ENCODE measurements at places on chromosomes 4 and X. TPM values are rescaled to one million over a fixed set of nuclear protein-coding genes. Genes with fewer than 3 reads are reported as not detected.
A peak's percentile ranks its signal among the peaks of the same experiment; 100 is the strongest.

DNA sequence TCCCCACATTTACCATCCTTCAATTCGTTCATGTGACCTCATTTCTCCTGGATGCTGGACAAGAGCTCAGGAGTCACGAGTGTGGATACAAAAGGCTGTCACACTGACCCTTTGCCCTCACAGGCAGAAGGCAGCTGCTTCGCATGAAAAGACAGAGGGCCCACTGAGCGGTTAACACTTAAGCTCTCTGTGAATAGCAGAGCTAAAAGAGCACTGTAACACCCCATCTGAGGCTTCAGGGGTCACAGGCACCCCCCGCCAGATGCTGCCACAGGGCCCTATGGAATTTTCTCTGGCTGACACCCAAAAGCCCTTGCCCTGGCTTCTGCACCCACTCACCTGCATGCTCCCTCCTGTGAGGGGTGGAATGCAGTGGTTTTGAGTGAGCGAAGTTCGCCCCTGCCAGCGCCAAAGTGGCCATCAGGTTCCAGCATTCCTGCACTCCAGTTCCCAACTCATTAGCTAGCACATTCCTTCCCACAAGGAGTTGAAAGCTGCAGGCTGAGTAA lies 360.9 kb downstream of the PPP3CA start:
- DNase-seq: no peak

DNA sequence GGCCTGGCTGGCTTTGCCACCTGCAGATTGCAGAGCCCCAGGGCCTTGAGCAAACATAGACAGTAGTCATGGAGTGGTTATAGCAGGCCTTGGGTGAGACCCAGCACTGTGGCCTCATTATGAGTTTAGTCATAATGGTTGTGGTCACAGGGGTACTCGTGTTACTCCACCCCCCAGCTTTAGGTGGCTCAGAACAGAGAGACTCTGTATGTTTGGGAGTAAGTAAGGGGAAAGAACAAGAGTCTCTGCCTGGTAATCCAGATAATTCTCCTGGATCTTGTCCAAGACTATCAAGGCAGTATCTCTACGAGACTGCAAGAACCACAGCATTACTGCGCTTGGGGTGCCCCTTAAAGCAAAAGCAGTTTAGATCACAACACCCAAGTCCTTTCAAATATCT lies 62.3 kb upstream of the SCRG1 start:
- DNase-seq: no peak

- DNase-seq: no peak
Observed at GRCh38 chrX:14997271-14997670, 124.0 kb downstream of the MOSPD2 start.

GRCh38 chr4:56229947-56230346 lies 157.3 kb downstream of the AASDH start:
- no peak for DNase-seq

GRCh38 chrX:25519258-25519657 lies 503.5 kb upstream of the ARX start:
- DNase-seq: no peak

DNA sequence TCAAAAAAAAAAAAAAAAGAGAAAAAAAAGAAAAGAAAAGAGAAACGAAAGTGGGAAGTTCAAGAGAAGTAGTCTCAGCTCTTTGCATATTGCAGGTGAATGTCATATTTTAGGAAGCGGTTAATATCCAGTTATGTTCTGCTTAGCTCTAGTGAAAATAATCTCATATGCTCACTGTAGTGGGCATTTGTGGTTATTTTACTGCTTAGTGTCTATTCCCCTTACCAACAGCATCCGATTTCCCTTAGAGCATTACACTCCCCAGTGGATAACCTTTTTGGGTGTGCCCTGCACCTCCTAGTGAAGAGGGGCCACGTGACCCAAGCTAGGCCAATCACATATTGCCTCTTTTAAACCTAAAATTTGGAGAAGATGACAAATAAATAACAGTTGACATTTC lies 111.2 kb upstream of the ZNF827 start:
- DNase-seq: no peak

DNA sequence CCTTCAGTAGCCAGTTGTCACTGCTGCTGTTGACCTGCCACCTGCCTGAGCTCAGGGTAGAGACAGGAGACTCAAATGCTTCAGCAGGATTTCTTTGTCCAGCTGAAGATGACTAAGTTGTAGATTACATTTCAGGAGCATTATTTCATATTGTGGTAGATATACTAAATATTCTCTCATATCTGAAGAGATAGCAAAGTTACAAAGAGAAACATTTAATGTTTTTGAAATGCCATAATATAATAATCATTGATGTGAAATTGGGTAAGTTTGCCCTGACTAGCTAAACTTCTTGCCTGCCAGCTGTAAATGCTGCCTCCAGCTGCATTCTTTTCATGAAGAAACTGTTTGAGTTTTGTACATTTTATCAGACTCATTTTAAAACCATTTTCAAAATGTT lies 247.6 kb upstream of the CNKSR2 start:
- no peak for DNase-seq

DNA sequence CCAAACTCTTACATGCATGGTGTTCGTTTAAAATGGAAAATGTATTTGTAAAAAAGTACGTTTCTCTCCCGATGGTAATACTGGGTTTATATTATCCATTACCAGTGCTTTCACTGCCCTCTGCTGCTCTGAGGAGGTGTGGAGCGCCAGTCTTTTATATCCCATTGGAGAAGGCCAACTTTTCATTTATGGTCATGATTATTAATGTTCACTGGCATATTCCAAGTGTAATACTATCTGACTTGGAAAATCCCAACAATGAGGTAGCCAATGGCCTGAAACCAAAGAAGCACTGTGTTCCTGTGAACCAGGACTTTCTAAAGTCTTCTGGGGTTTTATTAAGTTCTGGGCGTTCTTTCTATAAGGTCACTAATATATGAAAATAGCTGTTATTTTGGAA lies 80.7 kb downstream of the SYNPO2 start:
- DNase-seq: peak; percentile 12

- no peak for DNase-seq
Observed at GRCh38 chr4:124097447-124097846, 615.1 kb downstream of the ANKRD50 start.

DNA sequence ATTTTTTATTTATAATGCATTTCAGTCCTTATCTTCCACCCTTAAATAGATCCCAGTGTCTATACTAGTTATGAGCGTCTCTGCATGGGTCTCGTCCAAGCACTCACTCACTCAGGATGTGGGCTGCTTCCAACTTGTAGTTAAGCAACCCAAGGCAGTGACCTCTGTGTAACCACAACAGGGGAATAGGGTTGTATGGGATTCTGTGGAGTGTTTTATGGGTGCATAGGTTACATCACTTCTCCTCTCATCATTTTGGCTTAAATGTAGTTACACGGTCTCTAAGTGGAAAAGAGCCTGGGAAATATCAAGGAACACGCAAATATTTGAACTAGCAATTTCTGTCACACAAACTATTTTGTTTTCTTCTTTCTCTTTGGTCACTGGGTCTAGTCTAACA lies 931.0 kb downstream of the STIM2 start:
- DNase-seq: no peak

GRCh38 chr4:20638825-20639224 lies 61.4 kb upstream of the PACRGL start:
- DNase-seq: no peak

- no peak for DNase-seq
Observed at GRCh38 chr4:21097026-21097425, 396.8 kb downstream of the PACRGL start.

GRCh38 chrX:131801066-131801465 lies 222.0 kb upstream of the STK26 start:
- no peak for DNase-seq

DNA sequence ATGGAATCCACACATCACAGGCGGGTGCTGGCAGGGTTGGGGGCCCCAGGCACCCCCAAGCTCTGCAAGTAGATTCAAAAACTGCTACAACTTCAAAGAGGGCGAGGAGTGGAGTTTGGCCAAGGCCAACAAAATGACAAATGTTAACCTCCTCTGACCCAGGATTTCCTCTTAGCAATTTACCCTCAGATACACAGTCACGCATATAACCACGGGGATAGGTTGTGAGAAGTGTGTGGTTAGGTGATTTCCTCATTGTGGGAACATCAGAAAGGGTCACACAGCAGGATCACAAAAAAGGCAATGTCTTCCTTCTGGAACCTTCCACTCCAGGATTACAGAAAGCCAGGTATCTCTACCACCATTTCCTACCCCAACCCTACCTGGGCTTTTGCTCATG lies 62.4 kb downstream of the C4orf50 start:
- no peak for DNase-seq

DNA sequence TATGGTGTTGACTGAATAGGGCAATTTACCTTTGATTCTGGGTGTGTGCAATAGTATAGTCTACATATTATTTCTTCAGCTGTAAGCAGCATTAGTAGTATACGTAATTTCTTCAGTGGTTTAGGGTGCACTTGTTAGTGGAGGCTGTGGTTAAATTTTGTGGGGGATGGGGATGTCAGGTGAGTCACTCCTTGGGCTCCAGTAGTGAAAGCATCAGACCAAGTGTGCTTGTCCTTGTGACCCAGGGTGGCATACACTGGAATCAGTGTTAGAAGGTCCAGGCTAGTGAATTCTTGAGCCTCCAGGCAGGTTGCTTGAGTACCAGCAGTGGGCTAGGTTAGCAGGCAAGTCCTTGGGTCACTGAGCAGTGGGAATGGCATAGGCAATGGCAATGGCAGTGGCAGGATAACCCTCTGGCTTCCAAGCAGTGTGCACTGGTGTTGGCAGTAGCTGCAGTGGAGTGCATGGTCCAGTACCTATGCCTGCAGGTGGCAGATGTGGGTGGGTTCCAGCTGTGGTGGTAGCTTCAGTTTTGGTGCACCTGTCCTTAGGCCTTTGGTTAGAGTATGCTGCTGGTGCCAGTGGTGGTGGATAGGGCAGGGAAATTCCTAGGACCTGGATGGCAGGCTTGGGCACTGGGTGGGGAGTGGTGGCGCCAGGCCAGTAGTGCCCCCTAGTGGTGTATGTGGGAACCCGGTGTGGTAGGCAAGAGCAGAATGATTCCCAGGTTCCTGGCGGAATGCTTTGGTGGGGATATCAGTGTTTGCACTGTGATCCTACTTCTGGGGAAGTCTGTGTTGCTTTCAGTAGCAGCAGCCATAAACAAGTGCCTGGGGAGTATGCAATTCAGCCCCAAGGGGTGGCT lies 531.0 kb downstream of the SMARCA1 start:
- no peak for DNase-seq

DNA sequence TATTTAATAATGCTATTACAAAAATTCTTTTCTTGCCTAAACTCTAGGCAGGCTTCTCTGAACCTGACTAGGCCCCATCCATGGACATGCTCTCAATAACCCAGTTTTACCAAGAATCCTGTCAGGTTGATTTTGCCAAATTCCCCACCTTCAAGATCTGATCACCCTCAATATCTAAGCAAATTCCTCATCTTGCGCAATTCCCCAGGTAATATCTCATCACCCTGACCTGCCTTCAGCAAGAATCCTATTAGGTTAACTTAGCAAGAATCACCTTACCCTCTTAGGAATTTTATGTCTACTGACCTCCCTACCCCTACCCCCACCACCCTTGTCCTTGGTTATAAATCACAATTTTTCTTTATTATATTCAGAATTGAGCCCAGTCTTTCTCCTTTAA lies 579.1 kb downstream of the C4orf33 start:
- no peak for DNase-seq

- no peak for DNase-seq
Observed at GRCh38 chr4:184684491-184685189, 35.1 kb downstream of the PRIMPOL start.

DNA sequence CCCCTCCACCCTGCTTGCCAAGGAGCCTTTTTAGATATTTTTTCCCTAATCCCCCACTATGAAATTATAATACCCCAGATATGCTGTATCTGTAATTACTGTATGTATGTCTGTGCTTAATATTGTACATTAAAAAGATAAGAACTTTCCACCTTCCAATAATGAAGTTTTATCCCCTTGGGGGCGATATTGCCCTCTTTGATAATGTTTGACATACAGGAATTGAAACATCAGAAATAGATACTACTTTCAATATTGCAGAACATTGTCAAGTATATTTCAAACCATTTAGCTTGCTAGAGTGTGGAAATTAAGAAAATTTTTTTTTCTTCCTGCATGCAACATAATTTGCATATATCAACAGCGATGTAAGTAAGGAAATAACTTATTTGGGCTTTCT lies 58.9 kb downstream of the NAF1 start:
- no peak for DNase-seq

DNA sequence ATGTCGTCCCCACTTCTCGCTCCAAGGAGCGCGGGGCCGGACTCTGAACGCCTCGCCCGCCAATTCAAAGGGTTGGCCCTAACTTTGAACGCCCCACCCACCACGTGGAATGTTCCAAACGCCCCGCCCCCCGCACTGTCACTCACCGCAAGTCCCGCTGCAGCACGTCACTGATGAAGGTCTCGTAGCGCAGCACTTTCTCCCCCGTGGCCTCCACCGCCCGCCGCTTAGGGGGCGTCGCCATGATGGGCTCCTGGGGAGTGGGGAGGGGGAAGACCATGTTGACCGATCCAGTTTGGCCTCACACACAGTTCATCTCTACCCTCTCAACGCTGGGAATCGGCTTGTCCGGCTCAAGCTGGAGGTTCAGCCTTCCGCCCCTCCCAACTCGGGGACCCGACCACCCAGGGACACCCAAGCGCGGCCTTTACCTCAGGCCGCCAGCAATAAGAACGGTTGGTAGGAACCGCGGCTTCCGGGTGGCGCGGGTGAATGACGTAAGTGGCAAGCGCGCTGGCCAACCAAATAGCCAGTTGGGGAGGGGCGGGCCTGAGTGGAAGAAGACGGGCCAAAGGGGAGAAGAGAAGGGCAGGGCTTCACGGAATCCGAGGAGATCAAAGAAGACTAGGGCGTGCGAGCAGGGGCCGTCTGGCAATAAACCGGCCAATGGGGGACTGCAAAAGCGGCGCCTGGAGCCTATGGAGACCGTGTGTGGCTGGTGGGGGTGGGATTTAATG lies at the start of gene UXT:
TSS of gene UXT (minus strand) at position 497 of the 737 bp plus-strand sequence. CDS start at position 244, 253 bp downstream.
- peak; percentile 96 for DNase-seq

GRCh38 chrX:50067435-50068284 lies 133.1 kb downstream of the AKAP4 start:
- DNase-seq: no peak

DNA sequence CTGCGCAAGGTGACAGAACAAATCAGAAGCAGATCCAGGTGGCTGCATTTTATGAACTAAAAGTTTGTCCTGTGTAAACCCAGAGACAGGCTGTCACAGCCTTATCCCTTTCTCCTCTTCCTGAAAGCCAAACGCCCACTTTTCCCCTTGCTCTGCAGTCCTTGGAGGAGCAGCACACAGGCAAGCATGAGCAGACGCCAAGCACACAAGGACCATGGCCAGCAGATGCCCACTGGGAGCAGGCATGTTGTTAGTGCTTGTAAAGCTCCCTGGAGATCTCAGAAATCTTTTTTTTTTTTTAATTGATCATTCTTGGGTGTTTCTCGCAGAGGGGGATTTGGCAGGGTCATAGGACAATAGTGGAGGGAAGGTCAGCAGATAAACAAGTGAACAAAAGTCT lies 11.5 kb upstream of the HOPX start:
- no peak for DNase-seq

Gene VEGFC
- not detected for total RNA-seq

Gene ABCD1
- total RNA-seq: 3.9 TPM

Gene RIBC1
- total RNA-seq: 0.63 TPM

Gene UFSP2
- total RNA-seq: 36.1 TPM

Gene FAM236D
- not detected for total RNA-seq

Gene NPFFR2
- not detected for total RNA-seq

Gene CITED1
- total RNA-seq: not detected

Gene GAGE2A
- not detected for total RNA-seq

Gene ODAM
- not detected for total RNA-seq

Gene PPBP
- not detected for total RNA-seq

Gene AP1S2
- total RNA-seq: 28.8 TPM

Gene TRIM60
- total RNA-seq: not detected

Gene BST1
- 0.65 TPM for total RNA-seq
